ENCODE measurements at places on chromosomes 1 and 21. TPM values are rescaled to one million over a fixed set of nuclear protein-coding genes. Genes with fewer than 3 reads are reported as not detected.

MIXL1 gene
- total RNA-seq: not detected

LRRIQ3 gene
- 0.76 TPM for total RNA-seq

- DNase-seq: peak; percentile 82
These were observed 10.3 kb downstream of the GPR37L1 start for GRCh38 chr1:202133001-202133400.

- DNase-seq: no peak
These were observed 399.5 kb downstream of the MATN1 start for GRCh38 chr1:30323841-30324240.

- no peak for DNase-seq
These were observed 319.0 kb upstream of the C1orf174 start for GRCh38 chr1:4219111-4219510.

GRCh38 chr1:223331301-223331700 is 32.7 kb downstream of the SUSD4 start:
- DNase-seq: no peak

CYP4A22 gene
- total RNA-seq: not detected

GRCh38 chr1:178057912-178058534 is 35.9 kb upstream of the RASAL2 start:
- DNase-seq: peak; percentile 78

DNA sequence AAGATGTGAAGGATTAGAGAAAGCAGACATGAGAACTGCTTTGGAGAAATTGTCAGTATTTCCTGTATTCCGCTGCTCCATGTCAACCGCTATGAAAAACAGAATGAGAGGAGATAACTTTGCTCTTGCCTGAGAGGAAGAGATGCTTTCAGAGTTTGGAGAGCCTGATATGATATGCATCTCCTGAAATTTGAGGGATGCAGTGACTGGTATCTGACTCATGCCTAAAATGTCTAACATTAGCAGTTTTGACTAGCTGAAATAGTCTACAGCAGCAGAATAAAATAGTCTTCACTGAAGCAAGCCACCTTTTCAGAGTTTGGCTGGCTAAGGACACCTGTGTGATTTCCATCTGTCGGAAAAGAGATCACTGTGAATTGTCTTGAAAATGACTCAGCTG is 165.8 kb upstream of the LRRC7 start:
- DNase-seq: no peak

MTARC1 gene
- 10.9 TPM for total RNA-seq

DNA sequence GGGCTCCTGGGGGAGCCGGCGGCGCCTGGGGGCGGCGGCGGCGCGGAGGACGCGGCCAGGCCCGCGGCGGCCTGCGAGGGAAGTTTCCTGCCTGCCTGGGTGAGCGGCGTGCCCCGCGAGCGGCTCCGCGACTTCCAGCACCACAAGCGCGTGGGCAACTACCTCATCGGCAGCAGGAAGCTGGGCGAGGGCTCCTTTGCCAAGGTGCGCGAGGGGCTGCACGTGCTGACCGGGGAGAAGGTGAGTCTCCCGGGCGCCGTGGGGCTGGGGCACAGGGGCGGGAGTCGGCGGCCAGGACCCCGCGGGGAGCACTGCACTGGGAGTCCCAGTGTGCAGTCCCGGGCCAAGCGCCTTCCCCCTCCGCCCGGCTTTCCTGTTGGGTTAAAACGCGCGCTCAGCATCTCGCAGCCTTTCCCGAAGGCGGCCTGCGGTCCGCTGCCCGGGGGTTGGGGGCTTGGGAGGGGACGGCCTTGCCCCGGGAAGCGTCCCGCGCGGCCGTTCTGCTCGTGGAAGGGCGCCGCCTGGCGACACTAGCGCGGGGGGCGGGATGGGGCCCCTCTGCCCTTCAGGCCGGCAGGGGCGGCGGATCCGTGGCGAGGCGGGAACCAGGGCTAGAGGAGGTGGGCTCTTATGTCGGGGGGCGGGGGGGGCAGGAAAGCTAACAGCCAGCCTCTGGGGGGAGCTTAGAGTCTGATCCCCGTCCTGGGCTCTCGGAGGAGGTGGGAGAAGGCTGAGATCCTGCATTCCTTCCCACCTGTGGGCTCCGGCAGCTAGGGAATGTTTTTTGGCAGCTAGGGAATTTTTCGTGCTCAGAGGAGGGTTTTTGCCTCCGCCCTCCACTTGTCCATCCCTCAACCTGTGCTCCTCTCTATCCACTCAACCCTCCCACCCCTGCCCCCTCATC is 1.1 kb downstream of the HUNK start:
- peak; percentile 47 for DNase-seq

DNA sequence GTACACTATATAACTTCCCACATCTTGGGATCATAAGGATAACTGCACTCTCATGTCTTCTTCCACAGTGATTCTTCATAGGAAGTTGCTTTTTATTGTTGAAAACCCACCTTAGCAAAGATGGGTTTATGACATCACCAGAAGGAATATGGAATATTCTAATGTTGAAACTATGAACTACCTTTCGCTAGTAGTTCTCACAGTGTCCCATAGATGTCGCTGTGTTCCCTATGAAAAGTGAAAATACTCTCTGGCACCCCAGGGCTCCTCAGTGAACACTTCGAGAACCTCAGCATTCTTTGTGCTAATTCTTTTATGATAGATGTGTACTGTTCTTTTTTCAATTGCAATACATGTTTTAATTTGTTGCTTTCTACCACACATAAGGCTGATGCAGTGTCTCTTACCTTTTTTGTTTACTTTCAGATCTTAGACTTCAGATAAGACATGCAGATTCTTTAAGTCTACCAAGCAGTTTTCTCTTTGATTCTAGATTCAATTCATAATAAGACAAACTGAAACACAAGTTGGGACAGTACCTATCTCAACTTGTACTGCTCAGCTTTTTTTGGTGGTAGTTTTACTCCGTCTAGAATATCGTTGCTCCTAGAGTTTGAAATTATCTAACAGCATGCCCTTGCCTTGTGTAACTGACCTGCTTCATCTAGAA is 90.8 kb downstream of the GTF2B start:
- DNase-seq: no peak
